ENCODE measurements at places on chromosomes 1 and 21. TPM values are rescaled to one million over a fixed set of nuclear protein-coding genes. Genes with fewer than 3 reads are reported as not detected.

FCER1G gene
- total RNA-seq = 3.5 TPM

PADI3 gene
- not detected for total RNA-seq

RUSC1 gene
- 24.5 TPM for total RNA-seq

TRABD2B gene
- total RNA-seq = not detected

KCNQ4 gene
- total RNA-seq = 0.28 TPM

FAM177B gene
- total RNA-seq = 0.60 TPM
